ENCODE measurements at places on chromosomes 1 and 21.
A peak's percentile ranks its signal among the peaks of the same experiment; 100 is the strongest.

- peak; percentile 72 for DNase-seq
These were observed 9.5 kb upstream of the KCNA2 start for GRCh38 chr1:110615548-110616130.

GRCh38 chr21:39568361-39568760 lies 44.4 kb upstream of the B3GALT5 start:
- DNase-seq, result no peak

- no peak for DNase-seq
These were observed 15.4 kb upstream of the VSIG8 start for GRCh38 chr1:159877695-159878444.

GRCh38 chr1:54124906-54125305 lies 27.9 kb downstream of the CDCP2 start:
- no peak for DNase-seq

- no peak for DNase-seq
These were observed 26.7 kb upstream of the KCNN3 start for GRCh38 chr1:154896771-154897286.

DNA sequence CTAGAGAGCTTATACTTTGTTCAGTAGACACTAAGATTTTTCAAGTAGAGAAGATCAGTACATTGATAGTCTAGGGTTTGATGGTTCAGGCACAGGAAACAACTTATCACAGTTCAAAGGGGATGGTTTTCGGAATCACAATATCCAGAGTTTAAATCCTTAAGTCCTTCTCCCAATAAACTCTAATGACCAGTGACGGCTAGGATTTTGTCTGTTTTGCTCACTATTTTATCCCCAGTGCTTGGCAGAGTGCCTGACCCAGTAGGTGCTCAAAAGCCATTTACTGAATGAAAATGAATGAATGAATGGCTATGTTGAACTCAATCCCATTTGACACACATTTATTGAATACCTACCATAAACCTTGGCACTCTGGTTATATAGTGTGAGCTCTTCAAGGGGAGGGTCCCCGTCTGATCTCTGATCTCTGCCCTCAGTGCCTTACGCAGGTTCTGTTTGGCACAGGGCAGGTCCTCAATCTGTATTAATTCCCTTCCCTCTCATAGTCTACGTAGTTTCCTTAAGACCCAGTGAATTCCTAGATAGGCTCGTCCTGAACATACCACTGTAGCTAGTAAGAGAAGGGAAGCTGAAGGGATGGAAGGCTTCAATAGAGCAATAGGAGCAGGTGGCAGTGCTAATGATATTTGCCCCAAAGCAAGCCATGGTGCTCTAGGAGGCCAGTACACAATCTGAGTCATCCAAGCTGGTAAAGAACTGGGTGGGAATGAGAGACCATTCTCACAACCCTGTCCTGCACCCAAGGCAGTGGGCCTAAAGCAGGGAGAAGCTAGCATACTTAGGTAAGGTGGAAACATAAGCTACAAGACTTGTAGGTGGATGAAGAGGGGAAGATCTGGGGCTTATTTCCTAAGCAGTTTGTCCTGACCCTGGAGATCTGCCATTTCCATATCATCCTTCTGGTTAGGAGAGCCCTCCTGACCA lies 53.4 kb downstream of the DMAP1 start:
- DNase-seq, result no peak

DNA sequence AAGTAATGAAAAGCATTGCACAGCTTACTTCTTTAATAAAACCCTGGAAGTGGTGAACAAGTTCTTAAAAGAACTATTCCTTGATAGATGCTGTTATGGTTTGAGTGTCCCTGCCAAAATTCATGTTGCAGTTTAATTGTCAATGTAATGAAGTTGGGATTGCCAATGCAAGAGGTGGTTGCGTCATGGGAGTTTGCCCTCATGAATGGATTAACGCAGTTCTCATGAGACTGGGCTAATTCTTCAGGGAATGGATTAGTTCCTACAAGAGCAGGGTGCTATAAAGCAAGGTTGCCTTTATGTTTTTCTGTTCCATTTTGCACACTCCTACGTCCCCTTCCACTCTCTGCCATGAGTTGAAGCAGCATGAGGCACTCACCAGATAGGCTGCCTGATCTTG lies 446.7 kb upstream of the B3GALT2 start:
- no peak for DNase-seq

- no peak for DNase-seq
These were observed 172.8 kb upstream of the TMEM51 start for GRCh38 chr1:14980621-14981218.

- no peak for DNase-seq
These were observed 737.8 kb downstream of the MATN1 start for GRCh38 chr1:29985606-29985945.

DNA sequence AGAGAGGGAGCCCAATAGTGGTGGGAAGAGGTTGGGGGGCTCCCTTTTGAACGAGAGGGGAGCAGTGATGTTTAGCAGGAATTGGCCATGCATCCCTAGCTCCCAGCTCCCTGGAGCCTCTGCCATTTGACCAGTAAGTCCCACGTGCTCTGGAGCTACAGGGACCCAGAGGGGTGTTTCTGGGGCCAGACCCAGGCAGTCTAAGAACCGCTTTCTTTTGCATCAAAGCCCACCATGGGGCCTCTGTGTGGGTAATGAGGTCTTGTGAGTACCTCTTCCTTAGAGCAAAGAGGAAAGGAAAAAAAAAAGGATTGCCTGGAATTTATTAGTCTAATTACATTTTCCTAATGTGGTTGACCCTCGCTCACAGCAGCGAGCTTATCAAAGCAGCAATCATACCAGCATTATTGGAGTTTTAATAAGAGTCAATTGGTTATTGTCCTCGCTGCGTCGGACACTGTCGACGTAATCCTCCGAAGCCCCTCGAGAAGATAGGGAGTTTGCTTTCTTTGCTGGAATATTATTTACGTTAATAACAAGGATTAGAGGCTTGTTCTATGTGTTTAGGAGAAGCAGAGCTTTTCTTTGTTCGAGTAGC lies 17.6 kb downstream of the ACTL8 start:
- DNase-seq, result no peak

DNA sequence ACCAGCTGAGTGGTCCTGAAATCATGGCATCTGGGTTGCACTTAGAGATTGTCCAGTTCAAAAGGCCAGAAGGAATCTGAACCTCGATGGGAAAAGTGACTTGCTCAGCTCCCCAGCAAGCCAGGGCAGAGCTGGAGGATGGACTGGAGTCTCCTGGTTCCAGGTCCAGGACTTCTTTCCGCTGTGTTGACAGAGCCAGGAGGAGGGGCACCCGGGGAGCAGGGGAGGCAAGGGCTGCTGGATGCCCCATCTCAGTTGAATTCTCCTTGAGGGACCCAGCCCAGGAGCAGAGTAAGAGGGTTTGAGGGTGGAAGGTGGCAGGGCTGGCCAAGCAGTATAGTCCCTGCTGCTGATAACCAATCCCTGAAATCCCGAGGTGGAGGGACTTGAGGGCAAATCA lies 2.4 kb upstream of the ALPL start:
- DNase-seq, result no peak

DNA sequence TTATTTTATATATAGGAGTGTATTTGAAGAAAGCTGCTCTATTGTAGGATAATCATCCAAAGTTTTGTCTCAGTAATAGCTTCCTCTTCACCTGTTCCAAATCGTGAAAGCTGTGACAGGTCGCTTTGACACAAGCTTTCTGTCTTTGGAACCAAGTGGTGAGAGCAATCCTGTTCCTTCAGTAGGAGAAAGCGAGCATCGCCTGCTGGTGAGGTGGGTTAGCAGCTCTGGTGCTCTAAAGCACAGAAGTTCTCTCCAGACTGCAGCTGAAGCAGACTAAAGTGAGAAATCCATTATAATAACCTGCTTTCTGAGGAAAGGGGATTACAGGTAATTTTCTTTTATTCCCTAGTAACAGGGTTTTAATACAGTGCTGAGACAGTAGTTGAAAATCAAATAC lies 803.8 kb downstream of the ADGRL2 start:
- no peak for DNase-seq

- DNase-seq, result no peak
These were observed 43.4 kb downstream of the PKP1 start for GRCh38 chr1:201326710-201327109.

- DNase-seq, result no peak
These were observed 73.3 kb downstream of the HSF2BP start for GRCh38 chr21:43585924-43586413.

DNA sequence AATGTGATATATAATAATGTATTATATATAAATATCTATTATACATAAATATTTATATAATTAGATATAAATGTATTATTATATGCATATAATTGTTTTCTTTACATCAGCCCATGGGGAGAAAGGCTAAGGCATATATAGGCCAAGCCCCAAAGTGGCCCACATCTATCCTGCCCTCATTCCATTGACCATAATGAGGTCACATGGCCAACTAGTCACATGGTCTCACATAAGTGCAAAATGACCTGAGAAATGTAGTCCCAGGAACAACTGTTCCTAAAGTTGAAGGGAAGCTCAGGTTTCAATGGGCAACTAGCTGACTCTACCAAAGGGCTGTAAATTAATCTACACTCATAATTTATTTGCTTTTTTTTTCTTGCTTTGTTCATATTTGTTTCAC lies 14.5 kb upstream of the CCDC185 start:
- DNase-seq, result no peak

- DNase-seq, result no peak
These were observed 19.5 kb downstream of the INKA2 start for GRCh38 chr1:111719674-111720132.

DNA sequence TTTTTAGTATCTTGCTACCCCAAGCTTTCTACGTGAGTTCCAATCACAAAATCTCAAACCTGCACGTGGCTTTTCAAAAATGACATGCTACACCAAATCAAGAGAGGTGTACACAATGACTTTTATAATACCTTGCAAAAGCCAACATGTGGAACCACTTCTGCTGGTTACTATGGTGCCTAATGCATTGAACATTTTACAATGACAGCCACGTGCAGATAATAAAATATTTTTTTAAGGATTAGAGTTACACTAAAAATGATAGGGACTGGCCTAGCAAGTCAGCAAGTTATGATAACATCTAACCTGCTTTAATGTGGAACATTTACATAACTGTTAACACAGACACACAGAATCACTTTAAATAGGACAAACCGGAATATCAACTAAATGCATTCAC lies 30.2 kb downstream of the EYA3 start:
- no peak for DNase-seq

Data from CD8-positive, alpha-beta T cell (primary cell).